ENCODE measurements at places on chromosomes 7 and 10. TPM values are rescaled to one million over a fixed set of nuclear protein-coding genes. Genes with fewer than 3 reads are reported as not detected.

CAMK2B gene
- 17.7 TPM for polyA plus RNA-seq

HOXA9 gene
- 21.8 TPM for polyA plus RNA-seq

PDE1C gene
- 2.1 TPM for polyA plus RNA-seq

UCN3 gene
- not detected for polyA plus RNA-seq

WAC gene
- 87.2 TPM for polyA plus RNA-seq

TBL2 gene
- 23.6 TPM for polyA plus RNA-seq

GBX1 gene
- 2.7 TPM for polyA plus RNA-seq

UCMA gene
- polyA plus RNA-seq: not detected

ADAM8 gene
- 3.3 TPM for polyA plus RNA-seq

TMEM176A gene
- 21.5 TPM for polyA plus RNA-seq

CTNNA3 gene
- polyA plus RNA-seq: 7.5 TPM

RPA3 gene
- 17.7 TPM for polyA plus RNA-seq

SEMA3E gene
- 3.7 TPM for polyA plus RNA-seq

TNKS2 gene
- 36.0 TPM for polyA plus RNA-seq

PSD gene
- polyA plus RNA-seq: 4.9 TPM

ANXA7 gene
- polyA plus RNA-seq: 59.1 TPM

ZEB1 gene
- 44.9 TPM for polyA plus RNA-seq

CCDC6 gene
- 19.2 TPM for polyA plus RNA-seq

HOXA5 gene
- 7.0 TPM for polyA plus RNA-seq

POLR2J3 gene
- polyA plus RNA-seq: 75.4 TPM

TMEM213 gene
- polyA plus RNA-seq: 0.13 TPM

PLCE1 gene
- 53.4 TPM for polyA plus RNA-seq

HTR7 gene
- 0.36 TPM for polyA plus RNA-seq

EN2 gene
- 1.0 TPM for polyA plus RNA-seq

SVIL gene
- polyA plus RNA-seq: 265 TPM

SERPINE1 gene
- polyA plus RNA-seq: 5.7 TPM

MBL2 gene
- not detected for polyA plus RNA-seq

OR2A12 gene
- polyA plus RNA-seq: not detected

FKBP6 gene
- 0.12 TPM for polyA plus RNA-seq

SEC23IP gene
- 34.2 TPM for polyA plus RNA-seq

SOSTDC1 gene
- polyA plus RNA-seq: 6.1 TPM

ZNF273 gene
- polyA plus RNA-seq: 5.4 TPM

OPN4 gene
- polyA plus RNA-seq: 2.3 TPM

TAS2R5 gene
- polyA plus RNA-seq: 2.5 TPM

NDUFA5 gene
- polyA plus RNA-seq: 109 TPM

CYP26A1 gene
- not detected for polyA plus RNA-seq

IDI2 gene
- not detected for polyA plus RNA-seq

TRPV5 gene
- polyA plus RNA-seq: 0.09 TPM

NEUROD6 gene
- polyA plus RNA-seq: not detected

CYP3A5 gene
- 1.0 TPM for polyA plus RNA-seq

WNT8B gene
- polyA plus RNA-seq: 0.09 TPM

TWNK gene
- polyA plus RNA-seq: 9.9 TPM

RSPH10B gene
- 0.36 TPM for polyA plus RNA-seq
